Amygdala (tissue), 56 donors: ENCODE measurements at places on chromosomes 2 and 18.

GRCh38 chr2:21367421-21367820, 243.7 kb downstream of the TDRD15 start:
- no peak for DNase-seq

GRCh38 chr18:75064513-75064905, 144.4 kb downstream of the PTGR3 start:
- no peak for DNase-seq

GRCh38 chr2:9760069-9760901, 83.0 kb upstream of the TAF1B start:
- DNase-seq: no peak

DNA sequence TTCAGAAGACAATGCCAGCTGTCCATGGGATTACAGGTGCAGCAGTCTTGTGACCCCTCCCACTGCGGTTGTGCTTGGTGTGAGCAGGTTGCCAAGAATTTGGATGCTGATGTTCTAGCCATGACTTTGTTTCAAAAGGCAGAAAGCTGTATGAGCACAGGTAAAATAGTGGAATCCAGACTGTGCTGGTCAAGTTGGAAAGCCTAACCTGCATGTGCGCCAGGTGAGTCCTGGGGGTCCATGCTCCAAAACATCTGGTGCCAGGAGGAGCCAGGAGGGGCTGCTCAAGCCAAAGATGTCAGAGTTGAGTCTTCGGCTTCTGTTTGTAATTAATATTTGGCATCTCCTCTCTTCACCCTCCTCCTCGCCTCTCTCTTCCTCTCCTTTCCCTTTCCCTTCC, 330.1 kb downstream of the MYCN start:
- no peak for DNase-seq

DNA sequence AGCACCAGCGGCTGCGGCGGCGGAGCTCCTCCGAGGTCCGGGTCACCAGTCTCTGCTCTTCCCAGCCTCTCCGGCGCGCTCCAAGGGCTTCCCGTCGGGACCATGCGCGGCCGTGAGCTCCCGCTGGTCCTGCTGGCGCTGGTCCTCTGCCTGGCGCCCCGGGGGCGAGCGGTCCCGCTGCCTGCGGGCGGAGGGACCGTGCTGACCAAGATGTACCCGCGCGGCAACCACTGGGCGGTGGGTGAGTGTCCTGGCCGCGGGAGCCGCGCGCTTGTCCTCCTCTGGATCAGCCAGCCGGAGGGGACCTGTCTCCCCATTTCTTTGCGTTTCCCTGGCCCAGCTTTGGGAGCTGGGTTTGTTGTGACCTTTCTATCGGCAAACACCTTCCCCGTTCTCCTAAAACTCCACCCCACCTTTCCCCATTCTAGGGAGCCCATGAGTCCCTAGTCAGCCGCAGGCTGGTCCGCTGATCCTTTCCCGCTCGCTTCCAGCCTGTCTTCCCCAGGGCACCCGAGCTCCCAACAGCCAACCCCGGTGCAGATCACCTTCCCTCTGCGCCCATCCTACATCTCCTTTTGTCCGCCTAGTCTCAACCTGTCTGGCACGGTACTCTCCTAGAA, 316 bp downstream of the GRP start:
- no peak for DNase-seq

DNA sequence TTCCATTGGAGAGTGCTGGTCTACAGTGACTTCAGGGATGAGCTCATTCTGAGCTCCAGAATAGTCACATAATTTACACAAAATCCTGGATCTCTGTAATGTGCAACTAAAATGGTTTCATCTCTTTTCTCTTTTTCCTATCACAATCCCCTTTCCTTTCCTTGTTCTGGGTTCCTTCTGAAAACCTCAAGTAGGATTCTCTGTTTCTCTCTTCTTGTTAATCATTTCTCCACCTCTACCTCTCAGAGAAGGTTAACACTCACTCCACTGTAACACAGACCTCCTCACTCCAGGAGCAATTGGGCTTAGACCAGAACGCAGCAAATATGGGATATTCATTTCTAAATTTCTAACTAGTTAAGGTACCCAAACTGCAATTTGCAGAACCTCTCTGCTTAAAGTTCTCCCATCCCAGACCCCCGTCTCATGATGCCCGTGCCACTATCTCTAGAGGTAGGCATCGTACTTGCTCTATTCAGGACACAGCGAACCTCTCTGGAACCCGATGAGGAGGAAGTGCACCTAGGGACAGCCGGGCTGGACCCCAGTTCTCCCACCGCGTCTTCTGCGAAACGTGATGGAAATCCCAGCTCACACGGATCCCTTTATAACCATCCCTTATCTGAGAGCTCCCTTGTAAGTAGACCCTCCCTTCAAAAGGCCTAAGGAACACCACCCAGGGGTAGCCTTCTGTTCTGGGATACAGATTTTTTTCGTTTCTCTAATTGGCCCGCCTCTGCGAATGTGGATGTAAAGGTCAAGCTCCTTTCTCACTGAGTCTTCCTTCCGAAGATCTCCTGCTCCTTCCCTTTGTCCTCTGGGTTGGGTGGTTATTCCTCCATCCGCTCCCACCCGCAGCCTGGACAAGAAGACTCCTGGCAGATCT, 1.3 kb downstream of the FOXI3 start:
- no peak for DNase-seq

DNA sequence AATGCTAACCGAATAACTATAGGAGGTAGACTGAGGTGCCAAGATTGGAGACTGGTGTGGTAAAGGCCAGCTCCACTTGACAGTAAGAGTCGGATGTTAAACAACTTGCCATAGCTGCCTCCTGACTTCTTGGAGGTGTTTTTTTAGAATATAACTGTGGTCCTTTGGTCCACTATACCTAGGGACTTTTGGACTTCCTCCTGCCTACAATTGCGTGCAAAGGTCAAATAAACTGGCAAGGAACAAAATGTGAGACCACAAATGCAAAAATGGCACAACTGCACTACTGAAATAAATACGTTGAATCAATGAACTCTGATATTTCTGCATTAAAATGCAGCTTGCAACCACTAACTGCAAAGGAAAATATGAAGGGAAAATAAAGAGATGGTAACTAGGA, 338.6 kb downstream of the NRXN1 start:
- no peak for DNase-seq

GRCh38 chr2:71589763-71590162, 136.4 kb downstream of the DYSF start:
- no peak for DNase-seq

DNA sequence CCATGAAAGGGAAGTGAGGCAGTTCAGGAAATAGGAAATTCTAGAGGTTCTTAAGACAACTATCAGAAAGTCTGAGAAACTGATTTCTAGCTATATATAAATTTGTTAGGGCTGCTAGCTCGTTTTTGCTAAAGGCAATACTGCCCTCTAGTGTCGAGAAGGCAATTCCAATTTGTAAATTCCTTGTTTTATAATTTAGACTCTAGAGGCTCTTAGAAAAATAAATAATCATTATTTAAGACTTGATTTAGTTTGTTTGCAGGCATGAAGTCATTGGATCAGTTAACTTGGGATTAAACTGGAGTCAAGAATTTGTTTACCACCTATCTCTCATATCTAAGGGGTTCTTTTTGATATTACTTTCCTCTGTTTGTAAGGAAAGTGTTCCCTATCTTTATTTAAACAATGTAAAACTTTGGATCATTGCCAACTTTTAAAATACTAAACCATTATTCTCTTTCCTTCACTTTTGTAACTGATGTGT, 66.2 kb downstream of the ACVR2A start:
- DNase-seq: no peak

GRCh38 chr2:111919365-111919764, 21.0 kb downstream of the MERTK start:
- no peak for DNase-seq

GRCh38 chr2:8623576-8623957, 58.3 kb upstream of the ID2 start:
- no peak for DNase-seq

DNA sequence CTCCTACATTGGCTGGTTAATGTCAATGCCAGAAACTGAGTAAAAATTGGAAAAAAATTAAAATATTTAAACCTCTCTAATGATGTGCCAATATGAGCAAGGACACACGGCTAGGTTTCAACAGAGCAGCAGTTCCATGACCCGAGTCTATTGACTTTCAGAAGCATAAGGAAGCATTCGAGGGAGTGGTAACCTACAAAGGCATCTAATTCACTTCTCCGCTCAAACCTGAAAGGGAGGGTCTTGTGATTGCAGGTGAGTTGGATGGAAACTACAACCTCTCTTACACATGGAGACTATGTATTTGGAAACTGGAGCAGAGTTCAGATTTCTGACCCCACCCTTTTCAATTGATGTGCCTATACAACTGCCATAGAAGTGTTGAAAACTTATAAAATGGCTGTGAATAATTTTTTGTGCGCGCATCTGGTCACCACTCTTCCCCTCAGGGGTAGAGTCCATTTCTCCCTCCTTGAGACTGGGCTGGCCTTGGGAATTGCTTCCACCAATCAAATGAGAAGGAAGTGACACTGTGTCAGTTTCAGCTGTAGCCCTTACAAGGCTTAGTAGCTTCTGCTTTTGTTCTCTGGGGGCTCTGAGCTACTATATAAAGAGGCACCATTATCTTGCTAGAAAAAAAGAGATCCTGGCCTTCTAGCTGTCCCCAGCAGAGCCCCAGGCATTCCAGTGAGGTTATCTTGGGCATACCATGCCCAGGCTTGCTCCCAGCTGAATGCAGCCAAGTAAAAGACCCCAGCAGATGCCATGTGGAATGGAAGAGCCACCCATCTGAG, 278.0 kb downstream of the EPHA4 start:
- DNase-seq: no peak

DNA sequence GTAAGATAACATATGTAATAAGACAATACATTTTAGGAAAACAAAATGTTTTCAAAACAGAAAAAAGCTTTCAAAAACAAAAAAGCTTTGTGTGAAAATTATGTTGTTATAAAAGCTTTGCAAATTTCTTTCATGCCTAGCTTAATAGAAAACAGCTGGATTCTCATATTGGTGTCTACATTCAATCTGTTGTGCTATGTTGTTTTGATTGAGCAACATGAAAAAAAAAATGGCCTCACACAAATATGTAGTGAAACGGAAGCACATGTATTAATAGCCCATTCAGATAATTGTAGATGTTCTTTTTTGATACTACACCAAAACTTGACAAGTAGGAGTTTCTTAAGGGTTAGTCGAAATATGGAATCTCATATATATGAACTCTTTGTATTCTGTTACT, 197.5 kb downstream of the ZEB2 start:
- DNase-seq: no peak

GRCh38 chr2:238922435-238922834, 74.5 kb downstream of the TWIST2 start:
- no peak for DNase-seq
